Vagina (tissue), 2 donors: ENCODE measurements at places on chromosomes 4 and X.

DNA sequence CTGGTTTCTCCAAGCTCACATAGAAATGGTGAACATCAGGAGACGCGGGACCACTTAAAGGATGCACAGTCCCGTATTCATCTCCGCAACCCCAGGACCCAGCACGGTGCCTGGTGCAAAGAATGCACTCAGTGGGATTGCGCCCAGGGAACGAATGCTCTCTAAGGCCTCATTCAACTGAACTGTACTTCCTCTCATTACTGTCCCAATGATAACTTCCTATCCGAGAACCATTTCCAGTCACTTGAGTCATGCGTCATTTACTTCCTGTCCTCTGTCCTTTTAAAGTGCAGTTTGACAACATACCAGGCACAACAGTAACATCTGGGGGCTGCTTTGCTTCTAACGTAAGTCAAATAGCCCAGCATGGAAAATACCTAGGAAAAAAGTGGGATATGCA is 75.7 kb downstream of the RBM47 start:
- no peak for DNase-seq

- no peak for DNase-seq
Observed at GRCh38 chrX:120474085-120474484, 5.0 kb upstream of the LAMP2 start.

DNA sequence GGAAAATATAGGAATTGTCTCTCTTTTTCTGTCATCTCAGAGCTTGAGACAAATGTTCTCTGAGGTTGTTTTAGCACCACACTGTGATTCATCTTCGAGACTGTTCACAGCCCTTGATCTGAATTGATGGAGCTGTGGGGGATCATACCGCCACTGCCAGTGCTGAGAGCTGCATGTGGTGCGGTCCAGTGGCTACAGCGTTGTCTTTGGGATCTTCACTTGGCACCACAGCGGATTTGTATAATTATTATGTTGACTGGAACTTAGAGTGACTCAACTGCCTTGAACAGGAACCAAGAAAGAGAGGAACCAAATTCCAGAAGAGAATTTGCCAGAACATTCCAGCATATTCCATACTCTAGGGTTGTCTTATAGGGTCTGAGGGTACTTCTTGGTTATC is 29.1 kb downstream of the TBL1X start:
- DNase-seq: no peak

- no peak for DNase-seq
Observed at GRCh38 chr4:174674305-174674840, 152.1 kb upstream of the HPGD start.

DNA sequence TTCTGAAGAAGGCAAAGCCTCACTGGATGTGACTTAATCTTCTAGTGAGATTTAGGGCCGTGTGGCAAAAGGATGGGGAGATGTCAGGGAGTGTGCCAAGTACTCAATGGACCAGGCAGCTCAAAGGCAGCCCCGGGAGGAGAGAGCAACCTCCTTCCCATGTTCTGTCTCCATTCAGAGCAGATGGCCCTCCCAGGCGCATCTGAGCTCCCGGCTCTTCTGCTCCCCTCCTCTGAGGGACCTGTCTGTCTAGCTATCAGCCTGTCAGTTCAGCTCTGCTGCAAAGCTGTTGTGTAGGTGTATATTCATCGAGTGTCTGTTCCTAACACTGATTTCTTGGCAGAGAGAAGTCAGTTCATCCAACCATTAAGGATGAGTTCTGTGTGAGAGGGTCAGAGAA is 10.9 kb upstream of the PORCN start:
- no peak for DNase-seq

DNA sequence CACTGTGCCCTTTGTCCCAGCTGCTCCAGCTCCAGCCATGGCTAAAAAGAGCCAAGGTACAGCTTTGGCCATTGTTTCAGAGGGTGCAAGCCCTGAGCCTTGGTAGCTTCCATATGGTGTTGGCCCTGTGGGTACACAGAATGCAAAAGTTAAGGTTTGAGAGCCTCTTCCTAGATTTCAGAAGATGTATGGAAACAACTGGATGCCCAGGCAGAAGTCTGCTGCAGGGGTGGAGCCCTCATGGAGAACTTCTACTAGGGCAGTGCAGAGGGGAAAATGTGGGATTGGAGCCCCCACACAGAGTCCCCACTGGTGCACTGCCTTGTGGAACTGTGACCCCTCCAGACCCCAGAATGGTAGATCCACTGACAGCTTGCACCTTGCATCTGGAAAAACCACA is 70.9 kb upstream of the MSX1 start:
- no peak for DNase-seq

DNA sequence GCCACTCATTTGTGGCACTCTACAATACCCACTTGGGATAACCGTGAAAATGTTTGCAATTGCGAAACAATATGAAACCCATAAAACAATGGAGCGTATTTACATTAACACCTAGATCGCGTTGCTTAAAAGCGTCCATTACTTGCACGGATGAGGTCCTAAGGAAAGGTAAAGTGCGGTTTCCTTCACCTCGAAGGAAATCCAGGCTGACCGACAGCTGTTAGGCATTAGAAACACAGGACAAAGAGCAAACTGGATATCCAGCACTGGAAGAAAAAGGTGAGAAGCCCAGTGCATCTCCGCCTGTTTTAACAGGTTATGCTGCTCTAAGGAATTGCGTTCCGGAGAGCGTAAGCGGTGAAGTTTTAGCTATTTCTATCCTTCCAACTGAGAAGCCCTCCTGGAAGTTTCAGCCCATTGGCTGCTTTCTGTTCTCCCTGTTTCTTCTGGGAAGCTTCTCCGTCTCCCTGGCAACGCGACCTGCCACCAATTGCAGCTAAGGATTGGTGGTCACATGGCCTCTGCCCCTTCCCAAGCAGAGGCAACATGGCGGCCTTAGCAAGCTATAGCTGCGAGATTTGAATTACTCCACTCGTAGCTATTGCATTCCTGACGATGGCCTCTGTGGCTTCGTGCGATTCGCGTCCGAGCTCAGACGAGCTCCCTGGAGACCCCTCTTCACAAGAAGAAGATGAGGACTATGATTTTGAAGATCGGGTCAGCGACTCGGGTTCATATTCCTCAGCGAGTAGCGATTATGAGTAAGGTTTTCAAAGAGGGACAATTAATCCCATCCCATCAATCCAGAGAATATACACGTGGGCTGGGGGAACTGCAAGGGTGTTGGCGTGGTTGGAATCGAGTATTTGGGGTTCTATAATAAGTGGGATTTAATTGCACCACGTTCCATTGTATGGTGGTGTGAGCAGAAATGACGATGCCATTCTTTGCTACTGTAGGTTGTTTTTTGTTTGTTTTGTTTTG is at the start of gene INTU:
Gene INTU (plus strand): TSS at position 538 of the 984 bp plus-strand sequence. CDS start 78 bp downstream, at position 616.
- DNase-seq: no peak

DNA sequence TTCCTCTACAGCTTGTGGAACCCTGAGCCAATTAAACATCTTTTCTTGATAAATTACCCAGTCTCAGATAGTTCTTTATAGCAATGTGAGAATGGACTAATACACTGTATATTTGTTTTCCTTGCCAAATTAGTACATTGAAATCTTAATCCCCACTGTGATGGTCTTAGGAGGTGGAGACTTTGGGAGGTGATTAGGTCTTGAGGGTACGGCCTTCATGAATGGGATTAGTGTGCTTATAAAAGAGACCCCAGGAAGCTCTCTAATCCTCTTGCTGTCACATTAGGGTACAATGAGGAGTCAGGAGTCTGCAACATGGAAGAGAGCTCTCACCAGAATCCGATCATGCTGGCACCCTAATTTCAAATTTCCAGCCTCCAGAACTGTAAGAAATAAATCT is 86.6 kb downstream of the TIGD2 start:
- DNase-seq: no peak

GRCh38 chr4:153535772-153536513 is 69.8 kb downstream of the TMEM131L start:
- no peak for DNase-seq

DNA sequence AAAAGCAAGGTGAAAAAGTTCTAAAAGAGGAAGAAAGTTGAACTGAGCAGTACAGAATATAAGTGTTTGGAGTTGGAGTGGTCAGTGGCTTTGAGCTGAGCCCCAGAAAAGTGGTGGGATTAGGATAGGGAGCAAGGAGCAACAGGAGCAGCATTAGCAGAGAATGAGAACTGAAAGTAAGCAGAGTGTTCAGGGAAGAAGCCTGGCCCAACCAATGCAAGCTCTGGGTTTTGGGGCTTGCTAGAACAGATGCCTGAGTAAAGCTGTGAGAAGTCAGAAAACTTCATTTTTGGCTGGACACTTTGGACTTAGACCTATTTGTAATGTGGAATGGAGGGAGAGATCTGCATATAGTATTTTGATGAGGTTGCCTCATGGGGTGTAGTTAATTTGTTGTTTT is 17.8 kb downstream of the JADE1 start:
- DNase-seq: no peak

GRCh38 chr4:54879576-54879975 is 221.8 kb downstream of the KIT start:
- no peak for DNase-seq

DNA sequence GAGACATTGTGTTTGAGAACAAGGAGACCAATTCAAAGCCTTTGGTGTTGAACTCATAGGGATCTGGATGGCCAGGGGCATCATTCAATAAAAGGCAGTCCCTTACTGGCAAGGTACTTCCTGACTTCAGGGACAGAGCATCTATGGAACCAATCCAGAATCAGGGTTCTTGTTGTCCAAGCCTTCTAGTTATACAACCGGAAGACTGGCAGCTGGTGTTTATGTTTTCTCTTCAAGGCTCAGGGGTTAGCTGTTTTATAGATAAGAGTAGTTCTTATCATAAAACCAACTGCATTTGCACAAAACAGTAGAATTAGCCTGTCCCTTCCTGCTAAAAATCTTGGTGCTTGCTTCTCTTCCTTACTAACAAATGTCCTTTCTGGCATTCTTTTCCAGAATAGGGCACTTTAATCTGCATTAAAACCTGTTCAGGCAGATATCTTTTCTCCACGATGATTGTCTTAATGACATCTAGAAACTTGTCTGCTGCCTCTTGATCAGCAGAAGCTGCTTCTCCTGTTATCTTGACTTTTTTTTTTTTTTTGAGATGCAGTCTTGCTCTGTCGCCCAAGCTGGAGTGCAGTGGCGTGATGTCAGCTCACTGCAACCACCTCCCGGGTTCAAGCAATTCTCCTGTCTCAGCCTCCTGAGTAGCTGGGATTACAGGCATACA is 38.4 kb upstream of the ARHGEF6 start:
- no peak for DNase-seq

GRCh38 chrX:77937291-77937690 is 26.8 kb downstream of the ATP7A start:
- no peak for DNase-seq

DNA sequence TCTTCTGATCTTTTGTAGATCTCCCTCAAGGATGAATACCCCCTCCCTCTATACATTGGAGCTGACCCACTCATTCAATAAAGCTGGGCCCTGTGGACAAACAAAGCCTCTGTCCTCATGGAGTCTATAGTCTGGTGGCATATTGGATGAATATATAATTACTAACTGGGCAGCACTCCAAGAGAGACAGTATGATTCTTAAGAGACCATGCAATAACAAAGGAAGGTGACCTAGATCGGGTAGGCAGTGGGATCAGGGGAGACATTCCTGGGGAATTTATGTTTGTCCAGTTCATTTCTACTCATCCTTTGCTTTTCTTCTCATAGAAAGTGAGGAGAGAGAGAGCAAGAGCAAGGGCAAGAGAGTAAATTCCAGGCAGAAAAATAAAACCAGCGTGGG is 23.5 kb upstream of the CXCL13 start:
- DNase-seq: no peak

DNA sequence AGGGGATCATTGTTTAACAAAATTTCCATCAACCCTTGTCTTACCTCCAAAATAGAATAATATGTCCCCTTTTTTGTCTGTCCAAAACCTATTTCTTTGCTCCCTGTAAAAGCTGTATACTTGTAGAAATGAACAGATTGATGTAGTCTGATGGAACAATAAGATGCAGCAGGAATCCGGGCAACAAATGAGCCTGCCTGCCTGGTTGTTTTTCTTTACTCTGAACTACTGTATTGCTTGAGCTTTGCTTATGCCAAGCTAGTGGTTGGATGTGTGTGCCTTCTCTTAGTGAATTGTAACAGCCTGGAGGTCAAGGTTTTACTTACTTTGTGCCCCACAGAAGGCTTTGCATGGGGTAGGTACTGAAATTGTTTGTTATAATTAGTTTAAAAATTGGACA is 116.2 kb upstream of the TLL1 start:
- DNase-seq: no peak

- DNase-seq: no peak
Observed at GRCh38 chrX:133175162-133175561, 43.0 kb downstream of the TFDP3 start.

DNA sequence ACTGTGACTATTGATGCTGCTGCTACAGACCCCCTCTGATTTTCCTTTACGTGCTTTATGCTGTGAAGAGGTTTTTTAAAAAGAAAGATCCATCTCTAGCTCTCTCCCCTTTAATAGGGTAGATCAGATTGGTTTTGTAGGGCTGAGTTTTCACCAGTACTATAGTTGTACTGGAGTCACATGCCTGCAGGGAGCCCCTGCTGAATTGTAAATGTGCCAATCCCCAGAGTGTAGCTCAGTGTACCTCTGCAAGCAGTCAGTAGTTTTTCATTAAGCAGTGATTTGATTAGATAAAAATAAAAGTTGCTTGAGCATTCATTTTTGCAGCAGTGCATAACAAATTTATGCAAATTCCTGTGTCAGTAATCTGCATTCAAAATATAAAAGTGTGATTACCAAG is 179.2 kb downstream of the IL1RAPL2 start:
- DNase-seq: no peak

GRCh38 chr4:77451530-77451929 is 154.1 kb upstream of the CXCL13 start:
- no peak for DNase-seq

DNA sequence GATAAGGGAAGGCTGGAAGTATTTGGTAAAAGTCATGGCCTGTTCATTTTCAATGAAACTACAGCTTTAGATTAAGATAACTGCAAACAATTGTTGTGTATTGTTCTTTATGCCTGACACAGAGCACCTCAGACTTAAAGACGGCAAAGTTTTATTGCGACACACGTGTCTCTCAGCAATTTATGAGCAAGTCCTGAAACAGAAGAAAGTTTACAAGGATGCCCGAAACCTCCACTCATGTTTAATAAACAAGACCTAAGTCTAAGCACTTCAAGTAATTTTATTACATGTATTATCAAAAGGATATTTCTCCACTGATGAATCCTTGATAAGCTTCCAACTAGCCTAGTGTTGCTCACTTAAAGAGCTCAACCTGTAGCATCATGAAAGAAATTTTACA is 51.0 kb downstream of the DHX15 start:
- no peak for DNase-seq

DNA sequence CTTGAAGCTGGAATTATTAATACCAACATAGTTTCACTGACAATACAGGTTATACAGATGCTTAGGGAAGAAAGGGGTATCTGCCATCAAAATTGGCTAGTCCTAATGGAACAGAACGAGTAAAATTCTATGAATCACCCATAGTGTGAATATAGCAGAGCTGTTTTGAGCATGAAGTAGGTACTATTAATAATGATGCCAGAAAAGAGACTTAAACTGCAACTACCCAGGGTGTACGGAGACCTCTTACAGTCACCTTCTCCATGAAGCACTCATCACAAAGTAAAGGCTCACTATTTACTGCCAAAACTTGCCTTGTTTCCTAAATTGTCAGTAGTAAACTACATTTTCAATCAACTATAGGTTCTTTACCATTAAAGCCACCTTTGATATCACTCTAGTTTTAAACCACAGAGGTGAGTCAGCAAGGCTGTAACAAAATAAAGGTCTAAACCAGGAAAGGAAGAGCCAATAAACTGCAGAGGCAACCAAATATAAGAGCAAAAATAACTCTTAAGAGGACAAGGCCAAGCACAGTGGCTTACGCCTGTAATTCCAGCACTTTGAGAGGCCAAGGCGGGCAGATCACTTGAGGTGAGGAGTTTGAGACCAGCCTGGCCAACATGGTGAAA is 114.4 kb downstream of the FRYL start:
- DNase-seq: no peak

GRCh38 chr4:153019906-153020305 is 83.8 kb downstream of the FHDC1 start:
- no peak for DNase-seq
